AG09309 (cell line): ENCODE measurements at places on chromosomes 12 and 14.
A peak's percentile ranks its signal among the peaks of the same experiment; 100 is the strongest.

DNA sequence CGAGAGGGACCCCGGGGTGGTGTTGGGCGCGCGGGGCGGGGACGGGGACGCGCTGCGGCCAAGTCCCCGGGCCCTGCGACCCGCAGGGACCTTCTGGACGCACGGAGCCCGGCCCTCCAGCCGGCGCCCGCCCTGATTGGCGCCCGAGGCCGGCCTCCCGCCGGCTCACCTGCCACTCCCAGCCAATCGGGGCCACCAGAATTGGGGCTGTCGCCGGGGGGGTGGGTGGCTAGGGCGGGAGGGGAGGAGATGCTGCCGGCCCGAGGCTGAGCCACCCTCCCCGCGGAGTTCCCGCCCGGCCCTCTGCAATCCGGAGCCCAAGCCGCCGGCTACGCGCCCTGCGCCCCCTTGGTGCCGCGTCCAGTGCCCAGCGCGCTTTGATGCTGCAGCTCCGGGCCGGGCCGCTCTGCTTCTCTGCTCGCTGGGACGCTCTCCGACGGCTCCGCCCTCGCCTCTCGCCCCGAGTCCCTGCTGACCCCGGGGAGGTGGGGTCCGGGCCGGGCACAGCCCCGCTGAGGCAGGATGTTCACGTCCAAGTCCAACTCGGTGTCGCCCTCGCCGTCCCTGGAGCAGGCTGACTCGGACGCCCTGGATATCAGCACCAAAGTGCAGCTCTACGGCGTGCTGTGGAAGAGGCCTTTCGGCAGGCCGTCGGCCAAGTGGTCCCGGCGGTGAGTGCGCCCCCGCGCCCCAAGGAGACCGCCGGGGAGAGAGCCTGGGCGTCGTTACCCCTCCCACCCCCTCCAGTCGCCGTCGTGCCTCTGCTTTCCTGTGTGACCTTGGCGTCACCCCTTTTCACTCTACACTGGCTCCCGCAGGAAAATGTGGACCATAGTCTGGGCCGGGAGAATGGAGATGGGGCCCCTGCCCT, at the start of gene PLEKHD1:
Gene PLEKHD1 (plus strand): TSS at position 285 of the 871 bp plus-strand sequence. CDS start 238 bp downstream, at position 523.
- no peak for DNase-seq

GRCh38 chr12:115295886-115296285, 611.9 kb upstream of the TBX3 start:
- DNase-seq, result no peak

- DNase-seq, result no peak
These were observed 774 bp upstream of the MANSC4 start for GRCh38 chr12:27780612-27781408.

GRCh38 chr14:43042408-43042807, 1435.7 kb downstream of the LRFN5 start:
- no peak for DNase-seq

DNA sequence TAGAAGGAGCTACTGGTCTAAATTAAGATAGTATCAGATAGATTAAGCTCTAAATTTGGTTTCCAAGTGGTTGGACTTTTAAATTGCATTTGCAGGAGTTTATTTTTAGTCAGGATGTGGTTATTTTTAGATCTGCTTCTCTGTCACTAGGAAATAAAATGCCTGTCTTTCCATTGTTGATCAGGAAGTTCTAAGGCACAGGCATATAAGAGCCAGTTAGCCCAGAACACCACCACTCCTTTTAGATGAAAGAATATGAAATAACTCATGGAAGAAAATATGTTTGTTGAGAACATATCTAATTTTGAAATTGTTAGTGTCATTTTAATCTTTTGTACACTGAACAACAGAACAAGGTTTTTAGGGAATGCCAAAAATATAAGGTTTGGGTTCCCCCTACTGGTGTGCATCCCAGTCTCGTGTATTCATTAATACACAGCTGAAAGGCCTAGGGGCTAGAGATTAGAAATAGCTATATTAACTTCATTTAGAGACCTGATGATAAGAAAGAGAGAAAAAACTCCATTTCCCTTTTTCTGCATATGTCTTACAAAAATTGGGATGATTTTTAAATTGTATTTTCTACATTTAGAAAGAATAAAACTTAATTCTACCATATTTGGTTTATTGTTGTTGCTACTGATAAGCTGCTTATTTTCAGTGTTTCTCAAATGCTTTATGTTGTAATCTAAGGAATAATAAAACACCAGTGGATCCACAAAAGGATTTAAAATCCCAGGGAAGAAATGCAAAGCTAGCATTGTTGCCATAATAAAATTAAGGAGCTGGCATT, 67.2 kb downstream of the RIC8B start:
- peak; percentile 8 for DNase-seq

GRCh38 chr12:108642269-108642870, 8.7 kb upstream of the SELPLG start:
- DNase-seq, result no peak

DNA sequence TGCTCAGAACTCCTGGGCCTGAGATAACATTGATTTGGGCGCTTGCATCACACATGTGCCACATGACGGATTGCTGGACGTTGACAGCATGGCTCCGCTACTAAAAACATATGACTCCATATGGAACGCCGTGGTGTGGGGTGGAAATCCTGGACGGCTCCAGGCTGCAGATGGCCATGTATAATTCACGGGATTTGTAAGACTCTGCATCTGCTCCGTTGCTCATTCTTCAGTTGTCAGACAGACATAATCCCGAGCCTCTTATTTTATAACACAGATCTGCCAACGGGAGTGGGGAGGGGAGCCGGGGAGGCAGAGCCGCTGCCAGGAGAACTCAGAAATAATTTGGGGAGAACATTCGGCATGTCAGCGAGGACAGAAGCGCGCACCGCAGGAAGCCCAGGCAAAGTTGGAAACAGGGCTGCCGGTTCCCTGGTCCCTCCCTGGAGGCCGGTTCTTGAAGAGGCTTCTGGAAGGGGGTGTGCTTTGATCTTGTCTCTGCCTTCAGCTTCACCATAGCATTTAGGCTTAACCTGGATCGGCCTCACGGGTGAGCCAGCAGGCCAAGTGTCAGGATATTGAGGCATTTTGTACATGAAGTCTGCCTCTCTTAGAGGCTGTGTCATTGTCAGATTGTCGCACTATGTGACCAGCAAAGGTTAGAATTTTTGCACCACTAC, 45.8 kb upstream of the MYL2 start:
- DNase-seq, result no peak

DNA sequence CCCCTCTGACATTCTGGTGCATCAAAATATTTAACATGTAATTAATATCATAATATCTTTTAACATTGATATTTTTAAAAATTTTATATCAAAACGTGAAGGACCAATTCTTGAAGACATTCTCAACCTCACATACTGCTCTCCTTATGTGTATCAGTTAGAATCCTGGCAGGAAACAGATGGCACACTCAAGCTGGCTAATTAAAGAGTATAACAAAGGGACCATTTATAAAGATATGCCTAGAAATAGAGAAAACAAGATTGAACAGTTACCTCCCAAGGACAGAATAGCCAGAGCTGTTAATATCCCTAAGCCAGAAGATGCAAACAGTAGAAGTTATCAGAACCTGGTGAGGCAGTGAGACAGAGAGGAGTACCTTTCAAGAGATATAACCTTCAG, 368.7 kb downstream of the NELL2 start:
- DNase-seq, result no peak

DNA sequence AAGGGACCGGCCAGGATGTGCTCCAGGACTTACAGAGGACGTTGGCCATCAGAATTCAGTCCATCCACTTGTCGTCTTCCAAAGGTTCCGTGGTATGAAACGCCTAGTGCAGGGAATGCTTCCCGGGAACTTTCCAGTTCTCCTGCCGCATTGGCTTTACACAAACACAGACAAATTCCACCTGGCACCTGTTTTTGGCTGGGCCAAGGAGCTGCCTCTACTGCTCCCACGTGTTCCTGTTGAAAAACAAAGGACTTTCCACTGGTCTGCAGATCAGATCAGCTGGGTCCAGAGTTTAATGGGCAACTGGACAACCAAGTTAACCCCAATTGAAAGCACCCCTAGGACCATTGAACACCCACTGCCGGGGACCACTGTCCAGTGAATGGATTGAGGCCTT, 28.0 kb upstream of the PWP1 start:
- DNase-seq, result no peak

- DNase-seq, result no peak
These were observed 45.5 kb downstream of the SLC38A6 start for GRCh38 chr14:61026526-61026925.

DNA sequence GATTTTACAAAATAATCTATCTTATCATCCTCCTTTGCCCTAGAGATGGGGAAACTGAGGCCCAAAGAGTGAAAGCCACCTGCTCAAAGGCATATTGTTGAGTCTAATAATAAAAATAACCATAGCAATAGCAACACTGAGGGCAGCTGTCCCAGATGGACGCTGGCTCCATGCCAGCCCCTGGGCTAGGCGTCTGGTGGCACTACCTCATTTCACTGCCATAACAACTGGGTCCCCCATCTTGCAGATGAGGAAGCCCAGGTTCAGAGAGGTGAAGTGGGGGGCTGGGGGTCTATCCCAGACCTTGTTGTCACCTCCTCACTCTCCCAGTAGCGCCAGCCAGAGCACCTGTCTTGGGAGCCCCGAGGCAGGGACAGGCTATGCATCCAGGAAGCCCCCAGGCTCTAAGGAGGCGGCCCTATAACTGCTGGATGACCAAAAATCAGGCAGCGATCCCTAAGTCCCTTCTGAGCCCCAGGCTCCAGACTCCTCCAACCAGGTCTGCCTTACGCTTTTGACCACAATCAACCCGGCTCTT, 12.8 kb downstream of the BDKRB2 start:
- DNase-seq, result no peak

DNA sequence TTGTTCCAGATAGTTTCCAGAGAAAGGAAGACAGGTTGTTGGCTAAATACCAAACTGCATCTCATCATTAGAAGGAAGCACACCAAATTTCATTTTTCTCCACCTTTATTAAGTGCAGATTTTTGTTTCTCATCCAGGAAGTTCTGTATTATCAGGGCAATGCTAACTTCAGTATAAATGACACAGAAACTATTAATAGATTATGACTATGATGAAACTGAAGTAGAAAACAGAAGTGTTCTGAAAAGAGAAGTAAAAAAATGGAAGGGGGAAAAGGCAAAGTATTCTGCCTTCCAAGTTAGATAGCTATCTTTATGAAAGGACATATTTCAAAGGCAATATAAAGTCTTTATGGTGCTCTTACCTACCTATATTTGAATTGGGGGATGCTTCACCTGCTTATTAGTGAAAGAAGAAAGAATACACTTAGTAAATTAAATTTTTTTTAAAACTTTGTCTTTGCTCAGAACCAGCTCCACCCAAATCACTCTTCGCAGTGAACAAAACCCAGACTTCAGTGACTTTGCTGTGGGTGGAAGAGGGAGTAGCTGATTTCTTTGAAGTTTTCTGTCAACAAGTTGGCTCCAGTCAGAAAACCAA, 223.9 kb downstream of the PTPRO start:
- no peak for DNase-seq

DNA sequence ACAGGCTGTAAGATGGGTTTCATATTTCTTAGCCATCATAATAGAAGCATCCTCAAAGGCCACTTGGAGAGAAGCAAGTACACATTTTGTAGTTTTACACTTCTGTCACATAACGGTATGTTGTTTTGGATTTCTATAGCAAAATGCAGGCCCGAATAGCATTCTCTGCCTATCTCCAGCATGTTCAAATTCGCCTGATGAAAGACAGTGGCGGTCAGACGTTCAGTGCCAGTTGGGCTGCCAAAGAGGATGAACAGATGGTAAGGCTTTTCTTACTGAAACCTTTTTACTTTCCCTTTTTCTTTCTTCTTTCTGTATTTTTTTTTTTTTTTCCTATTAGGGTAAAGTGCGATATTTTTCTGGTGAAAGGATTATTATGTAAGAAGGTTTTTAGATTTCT, 110.5 kb downstream of the TTLL5 start:
- no peak for DNase-seq

DNA sequence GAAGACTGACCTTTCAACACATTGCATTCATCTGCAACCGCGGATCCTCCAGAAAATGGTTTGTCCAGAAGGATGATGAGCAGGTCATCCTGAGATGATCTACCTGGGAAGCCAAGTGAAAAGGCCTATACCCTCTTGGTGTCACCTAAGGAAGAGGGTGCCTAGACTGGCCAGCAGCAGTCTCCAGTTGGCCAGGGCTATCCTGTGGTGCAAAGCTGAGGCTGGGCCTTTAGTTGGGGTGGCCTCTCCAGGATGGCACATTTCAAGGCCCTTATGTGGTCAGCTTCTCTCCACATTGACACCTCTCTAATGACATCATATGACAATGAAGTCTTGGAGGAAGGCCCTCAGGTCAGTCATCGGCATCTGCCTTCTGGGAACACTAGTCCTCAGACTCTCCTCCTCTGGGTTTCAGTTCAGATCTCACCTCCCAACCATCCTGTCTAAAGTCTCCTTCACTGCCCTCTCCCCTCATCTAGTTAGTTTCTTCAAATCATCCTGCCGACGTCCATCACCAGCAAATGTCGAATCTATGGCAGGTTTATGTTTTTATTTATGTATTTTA, 3.3 kb upstream of the SLC22A17 start:
- DNase-seq, result no peak

GRCh38 chr12:102478405-102479098, 1.8 kb downstream of the IGF1 start:
- DNase-seq, result no peak

DNA sequence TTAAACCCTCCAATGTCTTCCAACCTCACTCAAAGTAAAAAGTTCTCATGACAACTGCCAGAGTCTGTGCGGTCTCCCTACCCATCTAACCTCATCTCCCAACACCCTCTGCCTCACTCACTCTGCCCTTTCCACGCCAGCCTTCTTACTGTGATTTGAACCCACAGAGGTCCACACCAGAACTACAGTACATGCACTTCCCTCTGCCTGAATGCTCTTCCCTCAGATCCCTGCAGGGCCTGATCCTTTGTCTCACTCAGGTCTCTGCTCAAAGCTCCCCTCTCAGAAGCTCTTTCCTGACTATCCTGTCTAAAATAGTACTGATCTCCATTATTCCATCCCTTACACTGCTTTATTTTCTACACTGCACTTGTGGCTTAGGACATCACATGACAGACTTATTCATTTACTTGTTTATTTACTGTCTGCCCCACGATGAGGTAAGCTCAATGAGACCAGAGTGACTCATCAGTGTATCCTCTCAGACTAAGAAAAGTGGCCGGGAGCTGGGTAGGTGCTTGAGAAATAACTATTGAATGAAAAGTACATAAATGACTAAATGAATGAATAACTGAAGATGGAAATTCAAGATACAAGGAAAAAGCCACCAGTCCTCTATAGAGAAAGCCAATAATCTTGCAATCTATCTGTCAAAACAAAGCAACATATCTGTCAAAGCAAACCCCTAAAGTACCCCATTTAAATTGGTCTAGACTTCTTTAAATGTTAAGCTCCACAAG, 17.1 kb downstream of the POMT2 start:
- peak; percentile 83 for DNase-seq

DNA sequence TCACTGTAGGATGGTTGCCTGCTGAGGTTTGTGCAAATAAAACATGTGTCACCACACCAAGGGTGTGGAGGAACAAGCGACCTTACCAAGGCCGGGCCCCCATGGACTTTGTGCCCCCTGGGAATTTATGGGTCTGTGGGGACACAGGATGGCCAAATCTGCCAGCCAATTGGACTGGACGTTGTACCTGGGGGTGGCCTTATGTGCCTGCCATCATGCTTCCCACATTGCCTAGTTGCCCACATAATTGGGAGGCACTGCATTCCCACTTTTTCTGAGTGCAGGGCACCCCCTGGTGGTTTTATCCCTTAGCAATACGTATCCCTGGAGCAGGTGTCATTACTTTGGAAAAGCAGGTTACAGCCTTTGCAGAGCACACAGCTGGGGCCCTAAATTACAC, 92.6 kb upstream of the TMPO start:
- no peak for DNase-seq

GRCh38 chr12:74538491-74539258, 1.0 kb downstream of the ATXN7L3B start:
- DNase-seq, result no peak
